AG20443 (cell line): ENCODE measurements at places on chromosomes 1 and 21.
A peak's percentile ranks its signal among the peaks of the same experiment; 100 is the strongest.

- peak; percentile 8 for DNase-seq
These were observed 778 bp upstream of the MIXL1 start for GRCh38 chr1:226222686-226223085.

DNA sequence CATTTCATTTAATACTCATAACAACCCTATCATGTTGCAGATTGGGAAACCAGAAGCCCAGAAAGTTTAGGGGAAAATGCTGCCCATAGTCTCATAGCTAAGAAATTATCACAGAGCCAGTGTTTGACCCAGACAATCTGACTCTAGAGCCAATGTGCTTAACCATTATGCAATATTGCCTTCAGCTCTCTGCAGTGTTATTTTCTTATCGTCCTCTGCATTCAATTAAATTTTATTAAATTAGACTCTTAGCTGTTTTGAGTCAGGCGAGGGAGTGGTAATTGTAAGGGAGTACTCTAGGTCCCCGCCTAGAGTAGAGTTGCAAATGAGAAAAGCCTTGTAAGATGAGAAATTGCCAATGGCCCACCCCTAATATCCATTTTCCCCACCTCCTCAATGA lies 191.1 kb downstream of the TTLL7 start:
- DNase-seq, result no peak

GRCh38 chr1:210303391-210303790 lies 25.3 kb upstream of the HHAT start:
- DNase-seq, result no peak

DNA sequence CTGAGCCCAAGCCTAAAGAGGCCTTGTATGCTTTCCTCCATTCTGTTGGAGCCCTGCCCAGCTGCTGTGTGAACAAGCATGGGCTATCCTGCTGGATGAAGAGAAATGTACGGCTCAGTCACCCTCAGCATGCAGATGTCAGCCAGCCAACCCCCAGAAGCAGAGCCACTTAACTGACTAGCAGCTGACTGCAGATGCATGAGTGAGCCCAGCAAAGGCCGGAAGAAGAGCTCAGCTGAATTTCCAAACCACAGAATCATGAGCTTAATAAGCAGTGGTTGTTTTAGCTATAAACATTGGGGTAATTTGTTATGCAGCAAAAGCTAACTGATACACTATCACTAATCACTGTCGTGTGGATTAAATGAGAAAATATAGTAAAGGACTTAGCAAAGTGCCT lies 39.0 kb downstream of the FOXO6 start:
- no peak for DNase-seq

GRCh38 chr1:20233866-20234265 lies 47.5 kb upstream of the PLA2G2C start:
- DNase-seq, result no peak

DNA sequence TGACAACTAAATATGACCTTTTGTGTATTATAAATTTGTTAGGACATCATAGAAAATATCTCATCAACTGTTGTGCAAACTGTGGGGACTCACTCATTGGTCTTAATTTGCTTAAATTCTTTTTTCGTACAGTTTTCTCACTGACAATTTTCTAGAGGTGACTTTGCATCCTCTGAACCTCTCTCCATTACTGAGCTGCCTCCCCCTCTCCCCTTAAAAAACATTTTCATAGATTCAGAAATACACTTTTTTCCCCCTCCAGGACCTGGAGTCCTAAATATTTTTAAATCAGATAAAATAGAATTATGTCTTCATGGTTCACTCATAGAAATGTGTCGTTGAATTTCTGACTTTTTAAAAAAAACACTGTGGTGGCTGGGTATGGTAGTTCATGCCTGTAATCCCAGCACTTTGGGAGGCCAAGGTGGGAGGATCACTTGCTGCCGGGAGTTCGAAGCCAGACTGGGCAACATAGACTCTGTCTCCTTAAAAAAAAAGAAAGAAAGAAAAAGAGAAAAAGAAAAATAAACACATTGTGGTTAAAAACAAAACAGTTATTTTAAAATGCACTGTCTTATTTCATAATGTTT lies 1.5 kb downstream of the CNST start:
- no peak for DNase-seq

DNA sequence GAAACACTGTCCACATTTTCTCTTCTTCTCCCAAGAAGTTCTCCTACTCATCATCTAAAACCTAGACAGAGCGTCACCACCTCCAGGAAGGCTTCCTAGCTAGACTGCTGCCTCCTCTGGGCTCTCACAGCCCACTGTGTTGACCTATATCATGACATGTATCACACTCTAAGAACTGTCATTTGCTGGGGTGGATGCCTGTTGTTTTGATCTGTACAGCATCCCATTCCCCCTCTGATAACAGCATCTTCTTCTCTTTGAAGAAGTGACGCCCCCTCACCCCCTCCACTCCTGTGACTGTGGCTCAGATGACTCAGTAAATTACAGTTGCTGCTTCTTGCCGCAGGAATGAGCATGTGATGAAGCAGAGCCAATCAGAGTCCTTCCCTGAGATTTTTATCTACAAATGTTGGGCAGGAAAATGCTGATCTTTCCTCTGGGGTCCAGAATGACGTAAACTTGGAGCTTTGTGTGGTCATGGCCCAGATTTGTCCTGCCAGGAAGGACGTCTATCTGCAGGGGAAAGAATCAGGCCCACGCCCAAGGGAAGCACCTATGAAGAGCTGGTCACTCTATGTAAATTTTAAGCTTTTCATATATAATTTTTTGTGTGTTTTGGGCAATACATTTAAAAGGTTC lies 28.0 kb upstream of the FOXO6 start:
- no peak for DNase-seq

- no peak for DNase-seq
These were observed 21.0 kb downstream of the PLXNA2 start for GRCh38 chr1:208223136-208223535.
